ENCODE measurements at places on chromosomes 1 and 21. TPM values are rescaled to one million over a fixed set of nuclear protein-coding genes. Genes with fewer than 3 reads are reported as not detected.

The FAM43B gene
- total RNA-seq = not detected

The NRIP1 gene
- 12.4 TPM for total RNA-seq

The OLFML2B gene
- not detected for total RNA-seq

- H3K4me1 ChIP-seq = no peaks in the 10 kb centered on the region
- no peak overlapping the region for H3K4me3 ChIP-seq
- H3K36me3 ChIP-seq = no peaks in the 10 kb centered on the region
- no peak for DNase-seq
Observed at GRCh38 chr1:179757933-179758332, 14.8 kb downstream of the FAM163A start.

GRCh38 chr1:35448344-35448801, 108.8 kb downstream of the KIAA0319L start:
- peaks cover 18% of the 10 kb centered on the region for H3K36me3 ChIP-seq
- H3K4me3 ChIP-seq = no peak overlapping the region
- peaks cover 34% of the 10 kb centered on the region for H3K4me1 ChIP-seq

DNA sequence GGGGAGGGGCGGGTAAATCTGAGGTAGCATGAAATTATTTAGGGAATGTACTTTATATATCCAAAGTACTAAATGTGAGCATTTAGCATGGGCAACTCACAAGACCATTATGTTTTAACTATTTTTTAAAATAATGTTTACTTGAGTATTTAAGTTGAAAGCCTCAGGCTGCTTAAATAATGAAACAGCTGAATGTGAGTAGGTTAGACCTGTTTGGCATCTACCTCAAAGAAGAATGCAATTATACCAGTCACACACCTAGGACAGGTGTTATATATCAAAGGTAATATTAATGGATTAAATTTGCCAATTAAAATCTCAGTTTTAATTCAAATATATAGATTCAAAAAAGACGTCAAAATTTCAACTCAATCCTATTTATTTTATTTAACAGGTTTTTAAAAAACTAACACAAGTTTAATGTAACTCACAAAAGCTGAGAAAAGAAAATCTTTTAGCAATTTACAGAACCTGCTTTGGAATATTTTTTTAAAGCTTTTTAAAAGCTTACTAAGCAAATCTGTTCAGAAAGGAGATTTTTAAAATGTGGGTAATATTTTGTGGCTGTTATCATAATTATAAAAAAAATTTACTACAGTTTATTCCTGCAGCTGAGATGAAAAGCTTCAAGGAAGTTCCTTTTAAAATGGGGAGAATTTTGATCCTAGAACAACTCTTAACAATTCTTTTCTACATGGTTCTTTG, 104.6 kb upstream of the LBR start:
- DNase-seq = no peak
- H3K27me3 ChIP-seq = peaks cover 10% of the 10 kb centered on the region
- no peak overlapping the region for H3K27ac ChIP-seq
- no peak overlapping the region for H3K4me3 ChIP-seq
